Right lobe of liver (tissue), 6 donors: ENCODE measurements at places on chromosomes 6 and 20. TPM values are rescaled to one million over a fixed set of nuclear protein-coding genes. Genes with fewer than 3 reads are reported as not detected.

DNA sequence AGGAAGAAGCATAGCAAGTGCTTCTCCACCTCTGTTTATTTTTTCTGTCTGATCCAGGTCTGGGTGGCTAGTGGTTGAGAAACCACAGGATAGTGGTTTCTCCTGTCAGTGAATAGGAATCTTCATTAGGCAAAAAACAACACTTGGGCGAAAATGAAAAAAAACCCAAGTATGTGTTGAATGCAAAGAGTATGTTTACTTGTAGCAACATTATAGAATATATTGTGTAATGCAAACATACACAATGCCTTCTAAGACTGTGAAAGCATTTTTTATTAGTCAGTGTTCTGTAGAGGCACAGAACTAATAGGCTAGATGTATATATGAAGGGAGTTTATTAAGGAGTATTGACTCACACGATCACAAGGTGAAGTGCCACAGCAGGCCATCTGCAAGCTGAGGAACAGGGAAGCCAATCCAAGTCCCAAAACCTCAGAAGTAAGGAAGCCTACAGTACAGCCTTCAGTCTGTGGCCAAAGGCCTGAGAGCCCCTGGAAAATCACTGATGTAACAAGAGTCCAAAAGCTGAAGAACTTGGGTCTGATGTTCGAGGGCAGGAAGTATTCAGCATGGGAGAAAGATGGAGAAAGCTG lies 111.1 kb downstream of the UST start:
- DNase-seq, result no peak

DNA sequence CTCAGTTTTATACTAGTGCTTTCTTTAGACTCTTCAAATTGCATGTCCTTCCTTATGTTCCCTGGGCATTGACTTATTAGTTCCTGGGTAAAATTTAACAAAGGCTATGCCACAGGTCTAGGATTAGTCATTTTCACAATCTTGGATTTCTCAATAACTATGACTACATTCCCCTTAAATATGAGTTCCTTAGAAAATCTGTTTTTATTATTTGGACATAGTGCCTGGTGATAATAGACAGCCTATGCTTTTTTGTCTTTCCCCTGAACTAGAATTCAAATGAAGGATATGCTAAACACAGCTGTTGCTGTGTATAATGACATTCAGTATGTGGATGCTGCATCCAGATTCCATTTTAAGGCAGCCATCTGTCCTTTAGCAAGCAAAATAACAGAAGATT lies 1252.8 kb upstream of the GJE1 start:
- no peak for DNase-seq

DNA sequence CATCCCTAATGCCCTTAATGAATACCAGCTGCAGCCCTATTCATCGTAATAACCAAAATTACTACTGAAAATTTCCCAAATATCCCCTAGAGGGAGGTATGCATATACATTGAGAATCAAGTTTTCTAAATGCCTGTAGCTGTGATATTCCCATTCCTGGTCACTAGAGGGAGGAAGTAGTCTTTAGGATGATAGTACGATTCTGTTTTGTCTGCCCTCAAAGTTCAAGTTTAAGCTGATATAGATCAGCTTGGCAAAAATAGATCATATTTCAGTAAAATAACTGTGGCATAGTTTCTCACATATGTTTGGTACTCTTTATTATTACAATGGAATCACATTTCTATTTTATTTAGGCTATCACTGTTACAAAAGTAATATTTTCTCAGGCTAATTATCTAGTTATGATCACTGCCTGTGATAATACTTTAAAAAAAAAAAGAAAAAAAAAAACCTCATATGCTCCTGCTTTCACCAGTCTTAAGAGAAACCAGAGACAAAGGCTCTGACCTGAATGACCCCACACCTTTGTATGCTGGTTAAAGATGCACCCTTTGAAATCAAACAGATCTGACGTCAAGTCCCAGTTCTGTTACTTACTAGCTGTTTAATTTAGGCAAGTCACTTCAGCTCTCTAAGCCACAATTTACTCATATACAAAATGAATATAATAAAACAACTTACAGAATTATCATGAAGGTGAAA lies 11.0 kb downstream of the TSPYL1 start:
- no peak for DNase-seq

- DNase-seq, result no peak
Observed at GRCh38 chr6:154548130-154548830, 37.8 kb upstream of the CNKSR3 start.

The ADGRG6 gene
- 114 TPM for total RNA-seq
